ACHN (cell line): ENCODE measurements at places on chromosomes 1 and 21.

DNA sequence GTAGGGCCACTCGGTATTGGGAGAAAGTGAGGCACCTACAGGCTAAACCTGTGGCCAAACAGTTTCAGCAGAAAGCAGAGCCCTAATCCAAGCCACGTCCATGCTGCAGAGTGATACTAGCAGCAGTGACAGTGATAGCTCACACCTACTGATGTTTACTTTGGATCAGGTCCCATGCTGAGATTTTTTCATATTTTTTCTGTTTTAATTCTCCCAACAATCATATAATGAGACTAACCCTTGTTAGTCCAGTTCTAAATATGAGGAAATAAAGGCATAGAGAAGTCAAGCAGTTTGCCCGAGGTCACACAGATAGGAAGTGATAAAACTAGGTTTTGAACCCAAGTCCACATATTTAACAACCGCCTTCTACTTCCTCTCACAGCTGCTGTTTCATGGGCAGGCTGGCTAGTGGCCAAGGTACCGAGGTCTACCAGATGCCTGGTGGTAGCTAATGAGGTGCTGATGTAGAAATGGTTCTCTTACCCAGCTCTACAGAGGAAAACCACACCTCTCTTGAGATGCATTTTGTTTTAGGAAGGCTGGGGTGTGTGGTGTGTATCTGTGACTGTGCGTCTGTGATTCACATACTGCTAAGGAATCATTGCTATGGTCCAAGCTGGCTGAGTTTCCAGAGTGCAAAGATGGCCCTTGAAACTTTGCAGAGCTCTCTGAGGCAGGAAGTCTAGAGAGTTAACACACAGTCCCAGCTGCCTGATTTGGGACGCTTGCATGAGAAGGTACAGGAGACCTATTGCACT, 80.3 kb upstream of the ARTN start:
- peak; percentile 11 for DNase-seq

DNA sequence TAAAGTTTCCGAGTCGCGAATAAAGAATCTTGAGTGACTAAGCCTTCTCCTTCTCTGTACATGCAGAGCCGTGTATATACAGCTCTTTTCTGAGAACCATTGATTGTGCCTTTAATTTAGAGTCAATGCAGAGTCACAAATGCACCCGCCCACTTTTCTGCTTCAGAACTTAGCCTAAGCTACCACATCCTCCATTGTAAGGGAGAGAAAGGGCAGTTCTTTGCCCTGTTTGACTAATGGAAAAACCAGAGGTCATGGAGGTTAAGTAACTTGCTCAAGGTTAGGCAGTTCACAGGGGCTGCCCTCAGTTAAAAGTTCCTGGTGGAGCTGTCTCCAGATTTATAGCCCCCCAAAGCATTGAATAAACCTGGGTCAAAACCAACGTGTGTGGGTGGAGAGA, 139.6 kb downstream of the TOMM20 start:
- DNase-seq = no peak

- DNase-seq = no peak
Measured at GRCh38 chr1:198902655-198903054, 263.8 kb downstream of the PTPRC start.

- peak; percentile 58 for DNase-seq
Measured at GRCh38 chr1:223718850-223719249, 6.5 kb downstream of the CAPN2 start.

DNA sequence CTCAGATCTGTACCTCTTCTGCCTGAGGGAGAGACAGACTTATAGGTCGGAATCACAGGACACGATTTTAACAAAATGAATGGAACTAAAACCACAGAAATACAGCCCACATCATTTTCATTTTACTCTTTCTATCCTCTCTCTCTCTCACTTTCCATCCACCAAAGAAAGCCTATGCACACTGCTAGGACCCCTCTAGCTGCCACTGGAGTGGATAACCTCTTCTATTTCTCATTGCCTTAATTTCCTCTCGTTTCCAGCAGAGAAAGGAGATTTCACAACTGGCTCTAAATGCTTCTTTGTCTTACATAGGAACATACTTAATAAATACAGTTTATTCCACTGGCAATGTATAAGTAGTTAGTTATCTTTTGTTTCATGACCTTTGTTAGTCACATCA, 867.8 kb upstream of the ADGRL4 start:
- DNase-seq = no peak

- DNase-seq = no peak
Measured at GRCh38 chr1:53207726-53208125, 11.1 kb downstream of the CPT2 start.
